Stimulated activated CD8-positive, alpha-beta memory T cell treated with anti-CD3 and anti-CD28 coated beads, Interleukin-7, amount 100 ng/mL, for 1 hour (primary cell): ENCODE measurements at places on chromosomes 2 and 18.

GRCh38 chr2:98482362-98482761 is 37.7 kb downstream of the INPP4A start:
- DNase-seq: no peak

GRCh38 chr18:32156855-32157254 is 33.0 kb upstream of the MEP1B start:
- no peak for DNase-seq

DNA sequence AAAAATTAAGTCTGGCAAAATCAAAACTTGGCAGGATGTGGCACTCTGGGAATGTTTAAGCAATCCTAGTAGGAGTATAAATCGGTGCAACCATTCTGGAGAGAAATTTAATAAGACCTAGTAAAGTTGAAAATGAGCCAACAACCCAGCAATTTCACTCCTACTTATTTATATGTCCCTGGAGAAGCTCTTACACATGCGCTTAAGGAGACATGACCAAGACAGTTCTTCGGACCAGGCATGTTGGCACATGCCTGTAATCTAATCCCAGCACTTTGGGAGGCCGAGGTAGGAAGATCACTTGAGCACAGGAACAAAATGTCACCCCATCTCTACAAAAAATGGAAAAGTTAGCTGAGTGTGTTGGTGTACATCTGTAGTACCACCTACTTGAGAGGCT is 374.6 kb upstream of the LYPD1 start:
- DNase-seq: no peak

DNA sequence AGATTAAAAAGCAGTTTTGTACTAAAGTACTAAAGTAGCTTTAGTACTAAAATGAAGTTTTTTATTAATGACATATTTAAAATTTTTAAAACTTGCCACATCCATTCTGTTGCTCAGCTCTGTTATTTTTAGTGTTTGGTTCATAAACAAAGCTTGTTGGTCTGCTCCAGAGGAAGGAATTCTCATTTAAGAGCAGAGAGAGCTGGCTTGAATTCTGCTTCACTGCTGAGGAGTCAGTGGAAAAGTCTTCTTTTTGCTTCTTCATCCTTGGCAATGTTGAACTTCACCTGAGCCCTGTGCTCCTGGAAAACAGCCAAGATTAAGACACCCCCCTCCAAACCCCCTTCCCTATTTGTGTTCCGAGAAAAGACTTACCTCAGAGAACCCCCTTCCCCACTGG is 40.6 kb downstream of the TMEM87B start:
- no peak for DNase-seq

GRCh38 chr18:26734760-26735159 is 130.7 kb downstream of the AQP4 start:
- no peak for DNase-seq

DNA sequence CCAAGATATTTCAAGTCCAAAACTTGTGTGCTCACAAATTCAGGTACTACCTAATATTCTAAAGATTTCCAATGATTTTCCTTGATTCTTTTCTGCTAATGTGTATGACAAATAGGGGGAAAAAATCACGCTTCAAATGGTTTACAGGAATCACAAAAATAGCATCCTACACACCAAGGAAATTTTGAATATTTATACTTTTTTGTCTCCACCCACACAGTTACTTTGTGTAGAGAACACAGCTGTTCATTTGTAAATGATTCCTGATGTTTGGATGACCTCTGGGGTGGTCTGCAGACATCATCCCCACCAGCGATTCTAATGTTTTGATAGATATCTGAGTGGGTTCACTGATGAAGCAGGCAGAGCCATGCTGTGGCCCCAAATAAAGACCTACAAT is 260.6 kb upstream of the NCKAP5 start:
- DNase-seq: no peak

DNA sequence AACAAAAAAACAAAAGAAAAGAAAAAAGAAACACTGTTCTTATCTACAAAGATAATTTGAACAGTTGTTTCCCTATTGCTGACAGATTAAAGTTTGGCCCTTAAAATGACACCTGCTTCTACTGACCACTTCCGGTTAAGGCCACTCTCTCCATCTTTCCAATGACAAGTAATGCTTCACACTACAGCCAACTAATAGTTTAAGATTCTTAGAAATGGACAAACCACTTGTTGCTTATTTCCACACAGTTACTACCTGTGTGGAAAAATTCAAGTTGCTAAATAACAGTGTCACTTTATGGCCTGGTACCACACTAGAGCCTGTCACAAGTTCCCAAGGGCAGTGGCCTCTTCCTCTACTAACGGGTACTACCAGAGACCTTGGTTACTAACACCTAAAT is 2.4 kb downstream of the TMEM185B start:
- DNase-seq: no peak

DNA sequence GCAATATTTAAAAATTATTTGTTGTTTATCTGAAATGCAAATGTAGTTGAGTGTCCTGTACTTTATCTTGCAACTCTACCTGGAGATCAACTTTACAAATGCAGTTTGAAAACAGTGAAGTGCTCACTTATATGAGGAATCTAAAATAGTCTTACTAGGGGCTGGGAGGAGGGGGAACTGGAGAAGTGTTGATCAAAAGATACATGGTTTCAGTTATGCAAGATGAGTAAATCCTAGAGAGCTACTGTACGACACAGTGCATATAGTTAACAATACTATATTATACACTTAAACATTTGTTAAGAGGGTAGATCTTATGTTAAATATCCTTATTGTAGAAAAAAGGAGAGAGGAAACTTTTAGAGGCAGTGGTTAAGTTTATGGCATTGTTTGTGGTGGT is 241.9 kb downstream of the BCL11A start:
- DNase-seq: no peak

DNA sequence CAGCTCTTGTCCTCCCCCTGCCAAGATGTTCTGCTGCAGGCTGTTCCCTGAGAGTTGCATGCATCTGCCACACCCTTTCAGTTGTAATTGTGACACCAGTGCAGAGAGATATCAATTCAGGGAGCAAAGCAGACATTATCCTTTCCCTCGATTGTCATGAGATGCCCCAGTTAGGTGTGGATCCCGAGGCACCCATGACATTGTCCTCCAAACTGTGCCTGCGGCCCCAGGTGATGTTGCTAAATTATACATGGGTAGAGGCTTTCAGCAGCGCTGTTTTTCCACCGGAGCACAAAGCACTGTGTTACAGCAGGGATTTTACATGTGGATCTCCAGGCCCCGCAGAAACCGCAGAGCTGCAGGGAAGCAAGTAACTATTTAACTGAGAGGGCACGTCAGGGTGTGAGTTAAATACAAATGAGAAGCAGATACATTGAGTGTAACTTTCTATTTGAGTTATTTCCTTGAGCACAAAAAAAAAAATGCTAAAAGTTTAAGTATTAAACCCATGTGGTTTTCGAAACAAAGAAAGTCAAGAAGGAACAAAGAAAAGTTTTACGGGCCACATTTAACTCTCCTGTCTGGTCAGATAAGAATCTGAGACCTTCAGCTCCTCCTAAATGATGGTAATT is 90.3 kb upstream of the BCL2L11 start:
- no peak for DNase-seq

DNA sequence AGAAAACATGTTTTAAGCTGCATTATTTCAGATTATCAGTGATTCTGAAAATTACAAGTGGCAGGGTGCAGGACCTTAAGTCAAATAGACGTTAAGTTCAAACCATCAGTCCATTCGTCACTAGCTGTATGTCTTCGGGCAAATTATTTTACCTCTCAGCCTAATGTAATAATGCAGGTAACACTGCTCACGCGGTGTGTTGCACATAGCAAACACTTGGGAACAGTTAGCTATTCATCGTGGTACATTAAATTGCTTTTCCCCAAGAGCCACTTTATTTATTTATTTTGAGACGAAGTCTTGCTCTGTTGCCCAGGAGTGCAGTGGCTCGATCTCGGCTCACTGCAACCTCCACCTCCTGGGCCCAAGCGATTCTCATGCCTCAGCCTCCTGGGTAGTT is 10.1 kb downstream of the MAT2A start:
- DNase-seq: no peak
